ENCODE measurements at places on chromosomes 6 and 20.

DNA sequence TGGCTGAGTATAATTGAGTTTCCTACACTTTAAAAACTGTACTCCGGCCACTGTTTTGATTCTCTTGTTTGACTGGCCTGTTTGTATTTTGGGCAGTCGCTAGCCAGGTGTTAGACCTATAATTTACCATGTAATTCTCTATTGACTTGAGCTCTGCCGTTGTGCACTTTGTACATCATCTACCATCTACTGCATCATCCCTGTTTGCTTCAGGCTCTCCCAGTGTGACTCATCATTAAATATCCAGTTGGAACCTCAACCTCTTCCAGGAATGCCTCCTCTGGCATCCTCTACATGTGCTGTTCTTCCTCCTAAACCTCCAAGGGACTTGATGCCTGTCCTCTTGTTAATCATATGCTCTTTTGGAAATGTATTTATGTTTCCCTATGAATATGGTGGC is 72.3 kb downstream of the FARS2 start:
- no peak for DNase-seq

DNA sequence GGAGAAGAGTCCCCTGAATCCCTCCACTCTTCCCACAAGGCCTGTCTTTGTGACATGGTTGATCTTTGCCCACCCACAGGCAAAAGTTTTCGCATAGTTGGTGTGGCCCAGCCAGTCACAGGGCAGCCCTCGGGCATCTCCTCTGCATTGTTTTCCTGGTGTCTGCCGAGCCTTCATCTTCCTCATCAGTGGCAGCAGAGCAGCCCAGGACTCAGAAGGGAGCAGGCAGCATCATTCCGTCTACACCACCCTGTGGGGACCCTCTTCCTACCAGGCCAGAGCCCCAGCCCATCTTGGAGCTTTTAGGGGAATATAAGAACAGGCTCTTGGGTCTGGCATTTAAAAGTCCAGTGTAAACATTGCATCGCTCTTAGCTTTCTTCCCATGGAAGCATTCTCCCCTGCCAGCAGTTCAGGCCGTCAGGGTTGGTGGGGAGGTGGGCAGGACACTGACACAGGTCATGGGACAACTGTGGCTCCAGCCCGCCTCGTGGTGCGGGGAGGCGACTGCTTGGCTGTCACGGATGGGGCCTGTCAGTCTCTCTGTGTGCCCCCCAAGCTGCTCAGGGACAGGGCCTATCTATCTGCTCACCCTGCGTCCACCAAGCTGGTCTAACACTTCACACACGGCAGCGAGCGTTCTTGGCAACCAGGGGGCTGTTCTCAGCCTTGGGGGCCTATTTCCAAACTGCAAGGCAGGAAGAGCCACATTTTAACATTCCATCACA is 38.3 kb downstream of the PDRG1 start:
- DNase-seq: no peak

- DNase-seq: no peak
Measured at GRCh38 chr6:61558796-61559195, 727.2 kb downstream of the KHDRBS2 start.

DNA sequence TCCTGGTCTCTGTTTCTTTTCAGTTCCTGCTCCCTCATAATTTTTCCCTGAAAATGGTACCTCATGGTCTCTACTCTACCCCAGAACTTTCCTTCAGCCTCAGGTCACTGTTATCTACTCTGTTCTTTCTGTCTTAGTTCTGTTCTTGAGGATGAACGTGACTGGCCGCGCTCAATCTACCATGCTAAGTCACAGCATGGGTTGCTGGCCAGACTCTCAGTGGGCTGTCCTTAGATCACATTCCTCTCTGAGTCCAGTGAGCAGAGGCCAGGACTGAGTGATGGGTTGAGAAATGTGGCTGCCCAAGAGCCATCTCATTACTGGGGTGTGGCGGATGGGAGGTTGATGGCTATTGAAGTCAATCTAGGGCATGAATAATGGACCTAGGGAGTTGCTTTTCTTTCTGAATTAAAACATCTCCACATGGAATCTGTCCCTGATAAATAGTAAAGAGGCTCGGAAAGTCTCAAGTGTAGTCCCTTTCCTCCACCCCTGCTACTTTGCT is 164.0 kb upstream of the DTNBP1 start:
- no peak for DNase-seq

DNA sequence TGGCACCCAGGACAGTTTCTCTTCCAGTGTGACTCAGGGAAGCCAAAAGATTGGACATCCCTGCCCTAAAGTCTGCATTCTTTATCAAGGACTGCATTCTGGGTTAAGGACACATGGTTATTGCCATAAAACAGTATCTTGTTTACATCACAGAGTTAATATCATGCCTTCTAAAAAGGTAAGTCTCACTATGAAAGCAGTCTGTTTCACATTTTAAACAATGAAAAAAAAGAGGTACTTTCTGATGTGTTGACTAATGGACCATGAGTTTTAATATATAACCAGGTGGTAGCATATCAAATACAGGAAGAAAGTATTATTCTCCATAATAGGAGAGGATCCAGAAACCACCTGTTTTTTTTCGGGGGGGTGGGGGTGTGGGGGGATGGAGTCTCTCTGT is 93.7 kb downstream of the TIAM2 start:
- no peak for DNase-seq

DNA sequence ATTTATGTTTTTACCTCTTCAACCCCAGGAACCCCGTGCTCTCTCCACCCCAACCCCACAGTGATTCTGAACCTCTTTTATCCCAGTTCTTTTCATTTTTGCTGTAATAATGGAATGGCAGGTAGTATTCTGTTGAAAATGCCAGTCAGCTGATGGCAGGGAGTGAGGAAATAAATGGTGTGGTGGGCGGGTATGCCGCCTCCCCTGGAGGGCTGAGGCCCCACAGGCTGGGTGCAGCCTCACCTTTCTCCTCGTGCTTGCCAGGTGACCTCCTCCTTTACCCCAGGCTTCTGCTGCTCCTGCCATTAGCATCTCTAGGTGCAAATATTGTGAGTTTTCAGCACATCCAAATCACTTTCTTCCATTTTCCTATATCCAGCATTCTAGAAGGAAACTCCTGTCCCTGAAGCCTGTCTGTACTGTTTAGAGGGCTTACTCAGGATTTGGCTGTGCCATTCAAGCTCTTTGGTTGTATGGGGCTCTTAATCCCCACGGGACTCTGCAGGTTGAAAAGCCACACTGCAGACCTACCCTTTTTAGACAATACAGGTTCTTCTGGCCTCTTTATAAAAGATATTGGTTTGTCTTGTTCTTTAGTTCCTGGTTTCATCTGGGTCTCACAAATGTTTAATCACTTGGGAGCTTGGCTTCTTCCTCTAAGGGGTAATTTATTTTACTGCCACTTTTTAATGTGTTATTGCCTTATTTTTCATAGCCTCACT is 201.8 kb downstream of the JARID2 start:
- DNase-seq: no peak

- no peak for DNase-seq
Measured at GRCh38 chr6:111603040-111603439, 2.6 kb downstream of the TRAF3IP2 start.

GRCh38 chr6:169445227-169445626 is 191.6 kb upstream of the THBS2 start:
- DNase-seq: no peak

- peak; percentile 52 for DNase-seq
Measured at GRCh38 chr6:139649732-139650131, 275.3 kb upstream of the CITED2 start.

DNA sequence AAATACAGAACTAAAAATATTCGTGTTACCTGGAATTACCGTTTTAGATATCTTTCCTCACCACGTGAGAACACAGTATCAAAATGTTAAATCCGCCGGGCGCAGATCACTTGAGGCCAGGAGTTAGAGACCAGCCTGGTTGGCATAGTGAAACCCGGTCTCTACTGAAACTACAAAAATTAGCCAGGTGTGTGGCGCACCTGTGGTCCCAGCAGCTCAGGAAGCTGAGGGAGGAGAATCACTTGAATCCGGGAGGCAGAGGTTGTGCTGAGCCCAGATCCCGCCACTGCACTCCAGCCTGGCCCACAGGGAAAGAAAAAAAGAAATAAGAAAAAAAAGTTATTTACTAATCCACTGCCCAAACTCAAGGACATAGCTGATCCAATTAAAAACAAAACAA is 4.8 kb upstream of the DDX43 start:
- no peak for DNase-seq

GRCh38 chr20:20782231-20782630 is 69.8 kb upstream of the RALGAPA2 start:
- DNase-seq: no peak

DNA sequence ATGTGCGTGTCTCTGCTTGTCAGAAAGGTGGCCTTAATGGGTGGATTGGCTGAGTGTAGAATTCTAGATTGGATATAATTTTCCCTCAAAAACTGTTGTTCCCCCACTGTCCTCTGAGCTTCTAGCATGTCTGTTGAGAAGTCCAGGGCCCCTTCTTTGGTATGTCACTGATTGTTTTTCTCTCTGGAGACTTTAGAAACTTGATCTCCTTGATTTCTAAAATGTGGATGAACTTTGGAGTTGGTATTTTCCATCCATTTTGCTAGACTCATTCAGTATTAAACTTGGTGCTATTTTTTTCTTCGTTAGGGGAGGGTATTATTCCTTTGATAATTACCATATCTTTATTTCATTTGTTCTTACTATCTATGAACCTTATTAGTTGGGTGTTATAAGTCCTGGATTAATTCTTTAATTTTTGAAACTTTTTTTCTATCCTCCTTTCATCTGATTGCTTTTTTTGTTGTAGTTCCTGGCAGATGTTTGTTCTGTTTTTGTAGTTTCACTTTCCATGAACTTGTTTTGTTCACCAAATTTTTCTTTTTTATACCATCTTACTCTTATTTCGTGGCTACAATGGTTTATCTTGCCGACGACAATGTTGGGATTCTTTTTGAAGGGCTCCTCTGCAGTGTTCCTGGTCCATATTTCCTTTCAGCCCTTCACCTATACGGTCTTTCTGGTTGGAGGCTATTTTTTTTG is 68.4 kb downstream of the ARID1B start:
- no peak for DNase-seq

- peak; percentile 86 for DNase-seq
Measured at GRCh38 chr6:43477235-43478007, at the start of gene TJAP1. Gene TJAP1 (plus strand): TSS chr6:43477570. CDS start chr6:43499002, 21,432 bp downstream.

DNA sequence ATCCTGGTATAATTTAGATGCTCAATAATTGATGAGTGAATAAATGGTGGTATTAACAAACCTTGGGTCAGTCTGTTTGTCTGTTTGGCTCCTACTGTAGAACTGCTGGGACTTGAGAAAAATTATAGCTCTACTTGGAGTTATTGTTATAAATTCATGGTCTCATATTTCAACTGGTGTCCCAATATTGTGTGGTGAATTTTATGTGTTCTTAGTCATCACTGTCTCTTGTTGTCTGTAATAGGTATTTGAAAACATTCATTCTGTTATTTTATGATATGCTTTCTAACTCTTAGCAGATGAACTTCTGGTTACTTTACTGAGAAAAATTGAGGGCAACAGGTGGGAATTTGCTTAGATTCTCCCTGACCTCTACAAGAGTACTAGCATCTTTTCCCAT is 221.4 kb downstream of the CDKAL1 start:
- DNase-seq: no peak

- DNase-seq: no peak
Measured at GRCh38 chr20:48603116-48603818, 224.5 kb downstream of the PREX1 start.

DNA sequence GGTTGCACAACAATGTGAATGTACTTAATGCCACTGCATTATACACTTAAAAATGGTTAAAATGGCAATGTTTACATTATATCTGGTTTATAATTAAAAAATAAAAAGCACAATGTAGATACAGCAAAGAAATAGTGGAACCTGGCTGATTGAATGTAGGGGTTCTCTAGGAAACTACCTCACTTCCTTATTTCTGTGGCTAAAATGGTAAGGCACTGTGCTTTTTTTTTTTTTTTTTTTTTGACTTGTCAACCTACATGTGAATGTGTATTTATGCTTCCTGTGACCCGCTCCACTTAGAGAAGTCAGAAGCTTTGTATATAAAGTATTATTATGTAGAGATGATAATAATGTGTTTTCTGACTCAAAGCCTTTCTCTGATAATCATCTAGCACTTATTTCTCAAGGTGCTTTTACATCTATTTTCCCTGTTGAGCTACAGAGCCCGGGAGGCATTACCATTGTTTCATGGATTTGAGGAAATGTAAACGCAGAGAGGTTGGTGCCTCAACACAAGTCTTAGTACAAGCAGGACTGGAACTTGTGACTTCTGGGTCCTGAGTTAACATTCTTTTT is 55.0 kb downstream of the SOX4 start:
- peak; percentile 22 for DNase-seq

GRCh38 chr6:387293-387741 is 4.2 kb upstream of the IRF4 start:
- peak; percentile 79 for DNase-seq

DNA sequence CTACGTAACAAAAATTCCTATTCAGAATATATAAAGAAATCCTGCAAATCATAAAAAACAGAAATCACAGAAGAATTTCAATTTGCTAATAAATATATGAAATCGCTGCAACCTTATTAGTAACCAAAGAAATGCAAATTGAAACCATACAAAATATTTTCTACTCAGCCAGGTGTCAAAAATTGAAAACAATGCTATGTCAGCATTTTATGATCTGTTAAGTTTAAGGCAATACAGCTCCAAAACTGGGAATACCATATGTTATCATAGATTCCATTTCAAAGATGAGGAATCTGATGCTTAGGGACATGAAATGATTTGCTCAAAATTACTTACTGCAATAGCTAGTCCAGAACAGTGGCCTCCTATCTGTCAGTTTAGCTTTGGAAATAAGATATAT is 168.9 kb downstream of the ID4 start:
- no peak for DNase-seq

DNA sequence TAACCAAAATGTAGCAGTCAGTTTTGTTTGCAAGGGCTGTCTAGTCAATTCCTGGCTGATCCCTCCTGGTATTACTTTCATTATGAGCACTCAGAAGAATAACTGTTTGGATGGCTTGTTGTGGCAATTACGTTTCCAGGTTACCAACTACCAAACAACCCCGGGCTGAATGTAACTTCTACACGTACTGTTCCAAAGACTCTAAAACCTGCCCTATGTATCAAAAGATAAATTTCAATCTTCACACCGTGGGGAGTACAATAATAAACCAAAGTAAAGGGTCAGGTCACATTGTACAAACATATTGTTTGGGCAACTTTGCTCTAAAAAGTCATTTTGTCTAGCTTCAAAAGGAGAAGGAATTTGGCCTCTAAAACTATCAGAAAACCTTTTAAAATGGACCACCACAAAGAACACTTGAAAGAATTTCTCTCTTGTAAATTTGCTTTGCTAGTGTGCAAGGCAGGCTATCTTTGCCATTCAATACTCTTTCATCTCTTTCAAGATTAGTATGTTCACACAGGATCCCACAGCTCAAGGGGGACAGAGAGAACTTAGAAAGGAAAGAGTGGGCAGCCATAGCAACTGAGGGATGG is 27.6 kb downstream of the DCDC2 start:
- DNase-seq: no peak

- peak; percentile 66 for DNase-seq
Measured at GRCh38 chr6:30720738-30721197, 616 bp downstream of the TUBB start.

GRCh38 chr6:113979937-113980336 is 9.0 kb upstream of the HDAC2 start:
- DNase-seq: peak; percentile 52

- no peak for DNase-seq
Measured at GRCh38 chr6:134010974-134011373, 41.5 kb downstream of the SLC2A12 start.

Measured in inflammatory macrophage treated with lipopolysaccharide for 4 hours (primary cell).